ENCODE measurements at places on chromosomes 6 and 20.

GRCh38 chr6:3139090-3139903, 18.0 kb downstream of the TUBB2A start:
- ATAC-seq, result peak; percentile 95

- no peak for ATAC-seq
Observed at GRCh38 chr20:38187517-38187916, 22.4 kb upstream of the TGM2 start.

DNA sequence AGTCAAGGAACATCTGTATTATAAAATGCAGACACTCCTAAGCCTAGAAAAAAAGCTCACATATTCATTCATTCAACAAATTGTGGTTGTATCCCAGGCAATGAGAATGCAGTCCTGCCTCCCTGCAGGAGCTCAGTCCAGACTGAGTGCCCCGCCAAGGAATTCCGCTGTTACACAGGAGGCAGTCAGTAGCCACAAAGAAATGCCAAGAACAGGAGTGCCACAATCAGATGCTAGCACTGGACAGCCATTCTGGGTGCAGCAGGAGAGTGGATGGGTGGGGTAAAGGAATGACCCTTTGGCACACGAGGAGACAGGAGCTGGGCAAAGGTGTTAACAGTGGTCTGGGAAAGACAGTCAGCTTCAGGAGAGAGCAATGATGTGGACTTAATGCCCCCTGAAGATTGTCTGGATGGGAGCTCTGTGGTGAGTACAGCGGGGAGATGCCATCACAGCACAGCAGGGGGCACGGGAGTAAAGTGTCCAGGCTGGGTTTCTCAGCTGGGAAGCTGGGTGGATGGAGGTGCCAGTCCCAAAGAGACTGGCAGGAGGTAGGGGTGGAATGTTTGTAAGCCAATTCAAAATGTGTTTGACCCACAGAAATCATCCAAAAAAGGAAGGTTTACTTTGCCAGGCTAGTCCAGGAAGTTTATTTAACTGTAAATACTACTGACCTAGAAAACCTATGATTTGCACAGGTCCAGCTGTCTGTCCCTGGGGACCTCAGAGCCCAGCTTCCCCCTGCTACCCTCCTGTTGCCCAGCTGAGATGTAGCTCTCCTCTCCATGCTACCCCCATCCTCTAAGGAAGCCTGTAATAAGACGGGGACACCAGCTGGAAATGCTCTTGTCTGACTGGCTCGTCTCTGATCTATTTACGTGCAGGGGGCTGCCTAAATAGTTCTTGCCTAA, 84.1 kb downstream of the SLC23A2 start:
- no peak for ATAC-seq

GRCh38 chr20:48139262-48140041, 354.2 kb upstream of the SULF2 start:
- no peak for ATAC-seq

- no peak for ATAC-seq
Observed at GRCh38 chr20:61605862-61606557, 353.9 kb downstream of the CDH4 start.

DNA sequence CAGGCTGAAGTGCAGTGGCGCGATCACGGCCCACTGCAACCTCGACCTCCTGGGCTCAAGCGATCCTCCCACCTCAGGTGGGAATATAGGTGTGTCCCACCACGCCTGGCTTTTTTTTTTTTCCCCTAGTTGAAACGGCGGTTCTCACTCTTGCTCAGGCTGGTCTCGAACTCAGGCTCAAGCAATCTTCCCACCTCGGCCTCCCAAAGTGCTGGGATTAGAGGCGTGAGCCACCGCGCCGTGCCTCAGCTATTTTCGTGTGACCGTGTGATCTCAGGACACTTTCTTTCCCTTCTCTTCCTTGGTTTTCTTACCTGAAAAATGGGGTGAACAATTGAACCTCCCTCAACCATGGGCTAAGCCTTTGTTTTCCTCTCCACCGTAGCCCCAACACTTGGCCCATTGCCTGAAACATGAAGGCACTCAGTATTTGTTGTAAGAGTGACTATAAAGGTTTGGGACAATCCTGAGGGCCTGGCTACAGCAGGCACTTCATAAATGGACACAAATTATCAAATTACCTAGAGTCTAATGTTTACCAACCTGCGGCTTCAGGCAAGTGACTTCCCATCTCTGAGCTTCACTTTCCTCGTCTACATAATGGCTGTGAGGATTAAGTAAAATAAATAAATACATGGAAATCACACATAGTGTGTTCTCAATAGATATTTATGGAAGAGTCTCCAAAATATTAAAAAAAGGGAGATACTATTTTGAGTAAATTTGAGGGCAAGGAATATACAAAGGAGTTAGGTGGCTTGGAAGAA, 31.4 kb upstream of the ID1 start:
- ATAC-seq, result no peak

- no peak for ATAC-seq
Observed at GRCh38 chr6:150719831-150720230, 120.1 kb downstream of the PLEKHG1 start.

- no peak for ATAC-seq
Observed at GRCh38 chr6:122620902-122621301, 10.7 kb downstream of the PKIB start.

DNA sequence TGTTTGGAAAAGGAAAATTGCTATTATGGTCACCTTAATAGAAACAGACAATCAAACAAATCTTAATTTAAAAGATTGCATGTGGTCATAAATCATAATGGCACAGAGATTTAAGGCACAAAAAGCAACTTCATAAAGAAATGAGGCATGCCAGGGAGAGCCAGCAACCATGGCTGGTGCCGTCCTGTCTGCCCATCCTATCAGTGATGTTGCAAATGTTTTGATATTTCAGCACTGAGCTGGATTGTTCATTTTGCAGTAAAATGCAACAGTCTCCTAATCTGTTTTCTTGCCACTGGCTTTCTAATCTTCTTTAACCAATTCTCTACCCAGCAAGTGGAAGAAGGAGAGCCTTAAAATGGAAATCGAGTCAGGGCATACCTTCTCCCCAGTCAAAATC, 249.8 kb downstream of the SAMD5 start:
- ATAC-seq, result no peak

GRCh38 chr20:17932396-17932795, 36.2 kb downstream of the SNX5 start:
- no peak for ATAC-seq

GRCh38 chr20:44643596-44644229, 7.8 kb downstream of the ADA start:
- peak; percentile 77 for ATAC-seq

GRCh38 chr6:162387718-162388382, 339.7 kb downstream of the PRKN start:
- ATAC-seq, result no peak

DNA sequence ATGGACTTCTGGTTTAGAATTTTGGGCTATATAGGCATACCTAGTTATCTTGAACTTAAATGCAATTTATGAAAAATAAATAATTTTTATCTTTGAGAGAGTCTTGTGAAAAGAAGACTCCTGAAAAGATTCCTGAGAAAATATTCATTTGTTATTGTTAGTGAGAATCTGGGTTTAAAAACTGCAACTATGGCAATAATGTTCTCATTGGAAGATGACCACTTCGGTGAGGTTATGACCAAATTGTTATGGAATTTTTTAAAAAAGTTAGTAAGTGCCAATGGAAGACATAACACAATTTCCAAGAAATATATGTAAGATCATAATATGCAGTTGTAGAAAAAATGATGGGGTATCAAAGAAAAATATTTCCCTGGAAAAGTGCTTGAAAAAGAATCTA, 46.3 kb downstream of the GRIK2 start:
- ATAC-seq, result no peak

GRCh38 chr6:10278746-10279145, 136.1 kb downstream of the TFAP2A start:
- no peak for ATAC-seq

- no peak for ATAC-seq
Observed at GRCh38 chr6:119799596-119800509, 450.3 kb upstream of the MAN1A1 start.
